ENCODE measurements at places on chromosomes 11 and 22. TPM values are rescaled to one million over a fixed set of nuclear protein-coding genes. Genes with fewer than 3 reads are reported as not detected.

AAMDC gene
- 172 TPM for polyA plus RNA-seq

KMT2A gene
- 13.0 TPM for polyA plus RNA-seq

USP2 gene
- polyA plus RNA-seq, result 11.7 TPM

CHID1 gene
- polyA plus RNA-seq, result 47.8 TPM

GALNT18 gene
- 81.2 TPM for polyA plus RNA-seq

GNAZ gene
- 24.5 TPM for polyA plus RNA-seq

MS4A6E gene
- not detected for polyA plus RNA-seq

ARFGAP2 gene
- 29.3 TPM for polyA plus RNA-seq

TRIM29 gene
- not detected for polyA plus RNA-seq

NPAS4 gene
- polyA plus RNA-seq, result not detected

TMEM151A gene
- 8.1 TPM for polyA plus RNA-seq

FBLN1 gene
- 0.56 TPM for polyA plus RNA-seq

AMPD3 gene
- polyA plus RNA-seq, result not detected

PNPLA3 gene
- polyA plus RNA-seq, result 0.11 TPM

BBOX1 gene
- 3.7 TPM for polyA plus RNA-seq

OR8G5 gene
- polyA plus RNA-seq, result not detected

UPK3A gene
- not detected for polyA plus RNA-seq

C11orf16 gene
- not detected for polyA plus RNA-seq

ANKK1 gene
- polyA plus RNA-seq, result not detected

OR5B21 gene
- not detected for polyA plus RNA-seq

MPPED1 gene
- polyA plus RNA-seq, result 3.1 TPM

E2F8 gene
- not detected for polyA plus RNA-seq

APOL5 gene
- not detected for polyA plus RNA-seq

POTEH gene
- not detected for polyA plus RNA-seq

CNTF gene
- not detected for polyA plus RNA-seq

KLHDC7B gene
- polyA plus RNA-seq, result 0.08 TPM

BLID gene
- not detected for polyA plus RNA-seq

MOGAT2 gene
- not detected for polyA plus RNA-seq

PRSS23 gene
- 7.1 TPM for polyA plus RNA-seq

PARVB gene
- polyA plus RNA-seq, result 2.6 TPM

ABCC8 gene
- polyA plus RNA-seq, result 43.7 TPM

CSRP3 gene
- polyA plus RNA-seq, result not detected

OR10A4 gene
- polyA plus RNA-seq, result not detected

SPON1 gene
- polyA plus RNA-seq, result 5.0 TPM

SCN3B gene
- polyA plus RNA-seq, result 42.9 TPM

PKDREJ gene
- polyA plus RNA-seq, result not detected

ADORA2A gene
- polyA plus RNA-seq, result not detected

All from Purkinje cell (primary cell).